ENCODE measurements at places on chromosomes 4 and X.

- no peak for DNase-seq
Observed at GRCh38 chr4:55143858-55144257, 18.5 kb upstream of the KDR start.

GRCh38 chr4:99800332-99801004 lies 16.2 kb upstream of the DAPP1 start:
- no peak for DNase-seq

DNA sequence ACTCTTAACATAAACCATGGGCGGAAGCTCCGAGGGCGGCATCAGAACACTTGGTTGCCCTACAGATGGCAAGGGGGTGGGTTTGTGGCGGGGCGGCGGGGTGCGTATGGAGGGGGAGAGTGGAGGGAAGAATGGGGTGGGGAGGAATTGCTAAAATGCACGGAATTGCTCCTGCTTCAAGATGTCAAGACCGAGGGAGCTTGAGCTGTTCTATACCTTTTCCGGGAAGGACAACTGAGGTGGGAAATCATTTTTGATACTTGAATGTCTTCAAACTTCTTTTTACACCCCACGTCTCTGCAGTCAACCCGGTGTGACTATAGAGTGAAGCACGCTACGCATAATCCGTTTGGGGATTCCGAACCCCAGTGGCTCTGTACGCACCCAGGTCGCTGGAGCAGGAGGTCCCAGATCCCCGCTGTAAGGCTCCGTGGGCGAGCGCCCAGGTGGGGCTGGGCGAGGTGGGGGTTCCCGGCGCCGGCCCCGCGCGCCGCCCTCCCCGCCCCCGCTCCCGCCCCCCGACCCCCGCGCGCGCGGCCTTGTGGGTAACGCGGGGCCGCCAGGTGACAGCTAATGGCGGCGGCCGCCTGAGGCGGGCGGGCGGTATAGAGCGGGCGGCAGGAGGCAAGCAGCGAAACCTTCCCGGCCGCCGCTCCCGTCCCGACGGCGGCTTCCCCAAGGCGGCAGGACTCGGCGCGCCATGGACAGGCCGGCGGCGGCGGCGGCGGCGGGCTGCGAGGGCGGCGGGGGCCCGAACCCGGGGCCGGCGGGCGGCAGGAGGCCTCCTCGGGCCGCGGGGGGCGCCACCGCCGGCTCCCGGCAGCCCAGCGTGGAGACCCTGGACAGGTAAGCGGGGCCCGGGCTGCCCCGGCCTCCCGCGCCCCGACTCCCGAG lies at the start of gene MTMR1:
MTMR1 (plus strand) TSS at position 566 of the 894 bp plus-strand sequence; CDS start at position 701, 135 bp downstream.
- DNase-seq: no peak

DNA sequence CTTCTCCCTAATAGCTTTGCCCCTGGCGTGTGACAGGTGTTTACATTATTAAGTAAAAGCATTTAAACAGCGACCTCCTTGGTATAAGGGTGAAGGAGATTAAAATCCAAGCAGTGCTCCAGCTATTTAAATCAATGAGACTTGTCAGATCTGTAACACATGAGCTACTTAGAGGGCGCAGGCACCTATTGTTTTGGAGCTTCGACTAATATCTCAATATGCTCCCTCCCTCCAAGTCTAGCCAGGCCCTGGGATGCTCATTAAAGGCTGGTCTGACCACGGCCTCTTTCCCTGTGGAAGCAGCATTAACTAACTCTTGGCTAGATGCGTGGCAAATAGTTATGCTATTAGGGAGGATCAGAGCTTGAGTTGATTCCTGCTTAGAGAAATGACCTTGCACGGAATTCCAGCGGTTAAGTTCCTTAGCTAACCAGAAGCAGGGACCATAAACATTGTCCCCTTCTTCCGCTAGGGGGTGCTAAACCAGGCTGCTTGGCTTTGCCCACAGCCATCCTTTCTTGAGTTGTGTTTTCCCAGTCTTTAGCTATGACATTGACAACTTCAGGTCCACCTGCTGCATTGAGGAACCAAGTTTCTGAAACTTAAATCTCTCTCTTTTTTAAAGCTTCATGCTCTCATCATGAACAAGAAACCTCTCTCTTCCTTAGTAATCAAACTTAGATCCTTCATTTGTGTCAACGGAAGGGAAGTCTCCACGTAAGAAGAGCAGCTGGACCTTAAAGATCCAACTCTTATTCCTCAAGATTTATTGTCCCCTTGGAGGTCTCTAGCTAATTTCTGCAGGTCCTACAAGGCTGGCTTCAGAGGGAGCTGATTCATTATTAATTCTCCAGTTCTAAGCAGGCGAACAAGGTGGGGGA lies 80.7 kb upstream of the IGFBP7 start:
- peak; percentile 16 for DNase-seq

DNA sequence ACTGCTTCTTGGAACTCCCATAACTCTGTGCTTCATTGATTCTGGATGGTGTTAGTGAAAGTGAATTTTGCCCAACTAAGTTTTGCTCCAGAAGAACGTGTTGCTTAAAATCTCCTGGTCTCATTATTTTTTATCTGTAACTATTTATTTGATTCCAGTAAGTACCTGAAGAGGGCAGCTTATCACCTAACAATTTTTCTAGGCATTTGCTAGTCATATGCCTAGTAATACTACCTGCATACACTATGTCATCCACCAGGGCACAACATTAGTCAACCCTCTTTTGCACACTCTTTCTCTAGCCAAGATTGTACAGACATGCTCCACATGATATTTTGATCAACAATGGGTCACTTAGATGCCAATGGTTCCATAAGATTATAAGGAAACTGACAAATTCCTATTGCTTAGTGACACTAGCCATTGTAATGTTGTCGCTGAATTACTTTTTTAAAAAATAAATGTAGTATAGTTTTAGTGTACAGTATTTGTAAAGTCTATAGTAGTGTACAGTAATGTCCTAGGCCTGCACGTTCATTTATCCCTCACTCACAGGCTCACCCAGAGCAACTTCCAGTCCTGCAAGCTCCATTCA lies 499.9 kb upstream of the AADAT start:
- DNase-seq: no peak

GRCh38 chr4:29009908-29010307 lies 1710.3 kb upstream of the PCDH7 start:
- no peak for DNase-seq

All from kidney capillary endothelial cell (primary cell).